Naive thymus-derived CD4-positive, alpha-beta T cell (primary cell): ENCODE measurements at places on chromosomes 4 and X. TPM values are rescaled to one million over a fixed set of nuclear protein-coding genes. Genes with fewer than 3 reads are reported as not detected.

GRCh38 chrX:74613370-74614092, 893 bp downstream of the RLIM start:
- DNase-seq = peak; percentile 3

DNA sequence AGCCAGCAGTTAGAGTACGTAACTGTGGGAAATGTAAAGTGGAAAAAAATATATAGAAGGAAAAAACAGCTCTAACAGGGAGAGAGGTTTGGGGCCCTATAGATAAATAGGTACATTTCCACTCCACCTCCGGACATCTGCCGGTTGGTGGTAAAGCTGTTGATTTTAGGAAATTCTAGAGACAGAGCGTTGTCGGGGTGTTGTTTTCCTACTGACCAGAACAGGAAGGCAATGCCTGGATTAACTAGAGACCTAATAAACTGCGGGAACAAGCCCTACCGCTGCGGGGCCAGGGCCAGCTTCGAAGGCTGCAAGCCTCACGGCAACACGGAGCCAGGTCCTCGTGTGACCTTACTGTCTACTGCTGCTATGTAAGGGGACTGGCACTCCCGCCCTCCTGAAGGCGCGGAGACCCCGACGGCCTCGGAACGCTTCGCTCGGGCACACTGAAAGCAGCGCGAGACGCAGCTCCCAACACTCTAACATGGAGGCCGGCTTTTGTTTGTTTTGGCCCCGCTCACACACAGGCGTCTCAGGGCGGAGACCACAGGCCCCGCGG, 702 bp upstream of the CDKN2AIP start:
- DNase-seq = no peak

DNA sequence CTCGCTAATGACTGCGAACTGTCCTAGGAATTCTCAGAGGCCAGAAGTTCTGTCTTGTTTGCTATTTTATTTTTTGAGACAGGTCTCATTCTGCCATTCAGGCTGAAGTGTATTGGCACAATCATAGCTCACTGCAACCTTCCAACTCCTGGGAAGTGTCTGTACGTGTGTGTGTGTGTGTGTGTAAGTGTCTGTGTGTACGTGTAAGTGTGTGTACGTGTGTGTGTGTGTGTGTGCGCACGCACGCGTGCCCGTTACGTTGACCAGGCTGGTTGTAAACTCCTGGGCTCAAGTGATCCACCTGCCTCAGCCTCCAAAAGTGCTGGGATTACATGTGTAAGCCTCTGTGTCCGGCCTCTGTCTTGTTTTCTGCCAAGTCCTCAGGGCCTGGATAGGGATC, 10.4 kb upstream of the CDK16 start:
- no peak for DNase-seq

DNA sequence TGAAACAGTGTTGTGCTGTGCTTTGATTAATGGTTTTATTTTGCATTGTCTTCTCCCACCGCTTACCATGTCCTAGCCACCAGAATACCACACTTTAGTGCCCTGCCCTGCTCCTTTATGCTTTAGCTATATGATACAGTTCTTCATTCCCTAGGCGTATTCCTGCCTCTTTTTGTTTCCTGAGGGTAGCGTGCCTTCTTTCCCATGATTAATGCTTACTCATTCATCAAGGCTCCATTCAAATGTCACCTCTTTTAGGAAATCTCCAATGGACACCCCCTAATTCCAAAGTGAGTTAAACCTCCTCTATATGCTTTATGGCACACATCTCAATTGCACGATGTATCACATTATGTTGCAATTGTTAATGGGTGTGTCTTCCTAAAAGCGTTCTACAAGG, 46.3 kb downstream of the SPANXD start:
- no peak for DNase-seq

- no peak for DNase-seq
Observed at GRCh38 chr4:122930862-122931261, 8.5 kb upstream of the NUDT6 start.

DNA sequence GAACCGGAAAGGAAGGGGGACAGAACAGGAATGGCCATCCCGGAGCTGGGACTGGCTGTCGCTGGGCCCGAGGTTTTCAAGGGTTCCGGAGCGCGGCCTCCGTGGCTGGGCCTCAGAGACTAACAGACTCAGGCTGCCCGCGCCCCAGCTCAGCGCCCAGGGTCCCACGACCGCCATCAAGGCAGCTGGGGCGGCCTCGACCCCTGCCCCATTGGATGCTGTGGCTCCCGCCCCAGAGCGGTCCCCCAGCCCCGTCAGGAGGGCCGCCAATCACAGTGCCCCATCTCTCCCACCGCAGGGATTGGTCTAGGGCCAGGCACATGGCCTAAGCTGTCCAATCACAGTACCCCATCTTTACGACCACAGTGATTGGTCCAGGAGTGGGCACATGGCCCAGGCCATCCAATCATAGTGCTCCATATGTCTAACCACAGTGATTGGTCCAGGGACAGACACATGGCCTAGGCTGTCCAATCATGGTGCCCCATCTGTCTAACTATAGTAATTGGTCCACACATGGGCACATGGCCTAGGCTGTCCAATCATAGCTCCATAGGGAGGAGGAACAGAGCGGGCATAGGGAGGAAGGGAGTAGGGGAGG, 105.3 kb upstream of the NKX1-1 start:
- DNase-seq = peak; percentile 76

UCP1 gene
- not detected for total RNA-seq
